DMS79 (cell line): ENCODE measurements at places on chromosomes 7 and 10.

GRCh38 chr10:90313576-90314325 lies 544.1 kb downstream of the HTR7 start:
- no peak for DNase-seq

DNA sequence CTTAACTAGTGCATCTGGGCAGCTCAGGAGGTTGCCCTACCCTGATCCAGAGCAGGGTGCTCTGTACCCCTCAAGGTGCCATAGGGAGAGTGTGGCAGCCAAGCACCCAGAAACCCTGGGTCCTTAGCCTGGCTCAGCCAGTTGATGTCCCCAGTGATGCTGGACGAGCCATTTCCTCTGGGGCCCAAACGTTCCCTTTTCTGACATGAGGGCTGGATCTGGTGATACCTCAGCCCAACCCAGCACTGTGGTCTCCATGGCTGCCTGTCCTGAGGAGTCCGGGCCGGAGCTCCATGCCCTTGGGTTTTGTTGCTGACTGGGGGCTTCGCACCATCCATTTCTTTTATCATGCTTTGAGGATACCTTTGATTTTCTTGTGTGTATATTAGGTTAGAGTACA lies 87.9 kb upstream of the IKZF1 start:
- no peak for DNase-seq

DNA sequence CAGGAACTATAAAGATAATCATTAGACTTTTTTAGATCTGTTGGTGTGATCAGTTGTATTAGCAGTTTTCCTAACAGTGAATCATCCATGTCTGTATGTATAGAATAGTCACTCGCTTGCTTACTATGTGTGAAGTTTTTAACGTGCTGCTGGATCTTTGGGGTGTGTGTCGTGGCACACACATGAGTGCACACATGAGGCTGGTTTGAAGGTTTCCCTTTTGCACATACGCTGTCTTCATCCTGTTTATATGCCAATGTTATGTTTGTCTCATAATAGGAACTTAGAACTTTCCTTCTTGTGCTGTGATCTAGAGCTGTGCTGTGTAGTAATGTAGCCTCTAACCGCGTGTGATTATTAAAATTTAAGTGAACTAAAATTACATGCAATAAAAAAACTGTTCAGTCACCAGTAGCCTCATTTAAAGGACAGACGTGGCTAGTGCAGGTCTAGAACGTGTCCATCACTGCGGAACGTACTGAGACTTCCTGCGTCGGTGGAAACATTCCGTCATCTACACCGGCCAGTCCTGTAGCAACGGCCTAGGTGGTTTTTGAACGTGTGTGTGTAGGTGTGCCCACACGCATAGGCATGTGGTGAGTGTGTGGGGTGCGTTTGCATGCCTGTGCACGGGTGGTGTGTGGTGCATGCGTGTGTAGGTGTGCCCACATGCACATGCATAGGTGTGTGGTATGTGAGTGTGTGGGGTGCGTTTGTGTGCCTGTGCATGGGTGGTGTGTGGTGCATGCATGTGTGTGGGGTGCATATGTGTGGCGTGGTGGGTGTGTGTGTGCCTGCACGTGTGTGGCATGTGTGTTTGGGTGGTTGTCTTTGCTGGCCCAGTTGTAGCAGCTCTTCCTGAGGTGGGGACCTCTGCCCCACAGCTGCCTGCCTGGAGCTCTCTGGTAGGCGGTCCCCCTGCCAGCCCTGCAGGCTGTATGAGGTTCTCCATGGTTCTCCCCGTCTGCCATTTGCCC lies 56.6 kb downstream of the INPP5A start:
- DNase-seq, result no peak

GRCh38 chr10:82674036-82674435 lies 799.0 kb downstream of the NRG3 start:
- no peak for DNase-seq

DNA sequence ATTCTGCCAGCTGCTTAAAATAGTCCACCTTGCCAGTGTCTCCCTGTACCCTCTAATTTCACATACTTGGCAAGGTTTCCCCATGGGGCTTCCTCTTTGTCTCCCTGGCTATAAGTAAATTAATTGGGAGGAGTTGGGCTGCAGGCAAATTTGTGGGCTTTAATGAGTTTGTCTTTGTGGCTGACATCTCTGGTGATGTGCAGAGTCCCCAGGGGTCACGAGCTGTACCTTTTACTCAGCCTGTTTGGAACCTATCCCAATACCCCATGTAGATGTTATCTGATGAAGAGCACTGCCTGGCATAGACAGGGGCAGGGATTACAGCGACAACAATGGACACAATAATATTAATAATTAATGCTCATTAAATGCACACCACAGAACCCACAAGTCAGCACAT lies 132.5 kb downstream of the SLIT1 start:
- DNase-seq, result no peak

GRCh38 chr10:87671139-87671815 lies 11.6 kb downstream of the PAPSS2 start:
- DNase-seq, result no peak

DNA sequence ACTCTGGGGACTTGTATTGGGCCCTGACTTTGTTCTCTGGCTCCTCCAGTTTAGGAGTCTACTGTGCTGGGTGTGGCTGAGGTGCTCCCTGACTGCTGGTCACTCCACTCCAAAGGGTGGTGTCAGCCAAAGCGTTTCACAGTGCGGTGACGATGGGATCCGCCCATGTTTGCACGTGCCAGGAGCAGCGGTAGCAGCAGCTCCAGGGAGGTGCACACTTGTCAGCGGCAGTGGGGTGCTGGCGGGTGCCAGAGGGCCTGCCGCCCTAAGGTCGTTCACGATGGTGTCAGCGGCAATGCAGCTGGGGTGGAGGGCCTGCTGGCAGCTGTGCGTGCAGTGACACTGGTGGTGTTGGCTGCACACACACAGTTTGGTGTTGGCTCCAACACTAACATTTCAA lies 268.5 kb upstream of the AKR1E2 start:
- no peak for DNase-seq
